ENCODE measurements at places on chromosomes 3 and 15. TPM values are rescaled to one million over a fixed set of nuclear protein-coding genes. Genes with fewer than 3 reads are reported as not detected.

Gene MYL3
- 24.3 TPM for polyA plus RNA-seq

Gene LRRC34
- polyA plus RNA-seq, result 11.5 TPM

Gene DUOX1
- polyA plus RNA-seq, result 6.9 TPM

Gene PLA2G4D
- polyA plus RNA-seq, result 0.08 TPM

Measured in left renal cortex interstitium (tissue), 4 donors.